Upper lobe of left lung (tissue), 6 donors: ENCODE measurements at places on chromosomes 11 and 22. TPM values are rescaled to one million over a fixed set of nuclear protein-coding genes. Genes with fewer than 3 reads are reported as not detected.

DNA sequence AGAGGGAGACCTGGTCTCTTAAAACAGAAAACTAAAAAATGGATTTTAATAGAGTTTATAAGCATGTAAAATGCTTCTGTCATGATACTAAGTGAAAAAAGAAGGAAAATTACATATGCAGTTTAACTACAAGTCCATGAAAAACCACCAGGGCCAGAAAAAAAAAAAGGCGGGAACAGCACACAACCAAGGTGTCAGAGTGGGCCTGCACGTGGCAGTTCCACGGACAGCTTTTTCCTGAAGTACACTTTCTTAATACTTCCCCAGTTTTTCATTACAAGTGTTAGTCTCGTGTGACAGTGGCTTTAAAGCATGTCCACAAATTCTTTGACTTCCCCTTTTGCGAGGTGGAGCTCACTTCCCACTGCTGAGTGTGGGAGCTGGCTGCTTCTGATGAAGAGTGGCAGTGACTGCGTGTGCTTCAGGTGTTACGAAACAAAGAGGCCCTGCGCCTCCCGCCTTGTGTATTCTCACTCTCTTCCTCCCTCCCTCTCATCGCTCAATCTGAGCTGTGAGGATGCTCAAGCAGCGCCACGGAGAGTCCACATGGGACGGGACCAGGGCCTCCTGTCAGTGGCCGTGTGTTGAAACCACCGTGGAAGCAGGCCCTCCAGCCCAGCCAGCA is 16.4 kb downstream of the PPM1F start:
- DNase-seq = peak; percentile 85

DNA sequence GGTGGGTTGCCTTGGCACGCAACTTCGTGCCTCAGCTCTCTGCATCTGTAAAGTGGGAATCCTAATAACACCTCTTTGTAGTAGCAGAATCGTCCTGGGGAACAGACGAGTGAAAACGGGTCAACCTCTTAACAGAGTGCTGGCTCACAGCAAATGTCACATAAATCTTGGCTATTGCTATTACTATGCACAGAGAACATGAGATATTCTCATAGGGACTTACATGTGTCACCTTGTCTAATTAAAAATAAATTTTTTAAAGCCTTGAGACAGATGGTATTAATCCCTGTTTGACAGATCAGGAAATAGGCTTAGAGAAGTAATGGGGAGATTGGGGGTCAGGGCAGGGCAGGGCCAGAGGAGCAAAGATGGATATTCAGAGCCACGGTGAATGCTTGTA is 44.3 kb upstream of the IGSF9B start:
- DNase-seq = no peak

- no peak for DNase-seq
Measured at GRCh38 chr11:56750190-56750589, 1.7 kb upstream of the OR9G4 start.

Gene CELF1
- 99.6 TPM for total RNA-seq

Gene PKP3
- total RNA-seq = 66.3 TPM

DNA sequence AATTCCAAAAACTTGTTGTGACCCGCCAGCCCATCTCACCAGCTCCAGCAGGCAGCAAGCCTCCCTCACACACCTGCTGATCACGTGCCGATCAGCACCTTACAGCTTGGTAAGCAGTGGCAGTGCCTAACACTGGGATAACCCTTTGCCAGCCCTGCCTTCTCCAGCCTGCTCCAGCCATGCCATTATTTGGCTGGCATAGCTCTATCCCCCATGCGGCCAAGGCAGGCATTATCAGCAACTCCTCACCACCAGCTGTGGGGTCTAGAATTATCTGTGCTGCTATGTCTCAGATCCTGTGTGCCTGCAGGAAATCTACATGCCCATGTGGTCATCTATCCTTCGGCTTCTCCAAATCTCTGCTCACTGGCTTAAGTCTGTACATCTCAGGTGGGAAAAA is 215.0 kb downstream of the ST3GAL4 start:
- DNase-seq = no peak

DNA sequence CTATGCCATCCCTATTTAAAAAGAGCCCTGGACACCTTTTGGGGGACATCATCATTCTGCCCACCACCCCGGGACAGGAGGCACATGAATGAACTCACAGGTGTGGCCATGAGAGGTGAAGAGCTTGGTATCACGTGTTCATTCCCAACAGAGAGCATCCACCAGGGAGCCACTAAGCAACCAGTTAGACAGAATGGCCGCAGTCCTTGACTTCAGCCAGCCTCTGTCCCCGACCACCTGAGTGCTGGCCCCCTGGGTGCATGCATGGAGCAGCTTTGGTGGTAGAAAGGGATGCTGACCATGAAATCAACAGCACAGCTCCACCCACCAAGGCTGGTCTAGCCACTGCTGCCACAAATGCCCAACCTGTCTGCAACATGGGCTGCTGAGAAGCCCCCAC is 31.1 kb upstream of the CD81 start:
- no peak for DNase-seq

GRCh38 chr11:13012056-13012661 is 3.0 kb downstream of the RASSF10 start:
- DNase-seq = no peak

DNA sequence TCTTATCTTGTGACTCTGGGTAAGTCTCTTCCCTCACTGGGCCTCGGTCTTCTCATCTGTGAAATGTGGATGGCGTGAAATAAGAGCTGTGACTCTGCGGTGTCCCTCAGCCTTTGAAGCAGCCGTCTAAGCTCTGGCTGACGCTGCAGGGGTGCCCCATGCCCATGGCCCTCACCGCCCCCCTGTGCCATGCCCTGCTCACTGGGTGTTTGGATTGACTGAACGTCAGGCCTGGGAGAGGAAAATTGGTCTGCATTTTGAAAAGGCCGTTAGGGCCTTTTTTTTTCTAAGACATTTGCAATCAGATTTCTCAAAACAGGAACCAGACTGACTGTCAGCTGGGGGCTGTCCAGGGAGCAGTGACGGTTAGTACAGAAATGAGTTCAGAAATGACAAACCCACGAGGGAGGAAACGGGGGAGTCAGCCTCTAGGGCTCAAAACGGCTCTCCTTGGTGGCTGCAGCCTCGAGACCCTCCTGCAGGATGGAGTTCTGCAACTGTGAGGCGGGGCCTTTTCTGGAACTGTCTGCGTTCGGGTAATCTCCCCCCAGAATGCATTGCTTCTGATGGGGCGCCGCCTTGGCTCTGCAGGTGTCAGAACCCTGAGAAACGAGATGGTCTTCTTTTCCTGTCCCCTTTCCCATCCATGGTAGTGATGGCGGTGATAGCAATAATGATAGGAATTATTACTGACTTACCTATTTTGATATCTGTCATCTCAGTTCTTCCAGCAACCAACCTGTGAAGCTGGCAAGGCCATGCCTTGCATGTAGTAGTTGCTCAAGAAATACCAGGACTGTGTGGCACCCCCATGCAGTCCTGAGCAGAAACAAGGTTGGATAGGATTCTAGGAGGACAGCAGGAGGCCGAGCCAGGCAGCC is 2.0 kb downstream of the GRK2 start:
- DNase-seq = no peak

GRCh38 chr11:103699216-103699615 is 337.2 kb upstream of the DDI1 start:
- no peak for DNase-seq

Gene MS4A4A
- total RNA-seq = 26.2 TPM

Gene GNAZ
- 0.80 TPM for total RNA-seq

DNA sequence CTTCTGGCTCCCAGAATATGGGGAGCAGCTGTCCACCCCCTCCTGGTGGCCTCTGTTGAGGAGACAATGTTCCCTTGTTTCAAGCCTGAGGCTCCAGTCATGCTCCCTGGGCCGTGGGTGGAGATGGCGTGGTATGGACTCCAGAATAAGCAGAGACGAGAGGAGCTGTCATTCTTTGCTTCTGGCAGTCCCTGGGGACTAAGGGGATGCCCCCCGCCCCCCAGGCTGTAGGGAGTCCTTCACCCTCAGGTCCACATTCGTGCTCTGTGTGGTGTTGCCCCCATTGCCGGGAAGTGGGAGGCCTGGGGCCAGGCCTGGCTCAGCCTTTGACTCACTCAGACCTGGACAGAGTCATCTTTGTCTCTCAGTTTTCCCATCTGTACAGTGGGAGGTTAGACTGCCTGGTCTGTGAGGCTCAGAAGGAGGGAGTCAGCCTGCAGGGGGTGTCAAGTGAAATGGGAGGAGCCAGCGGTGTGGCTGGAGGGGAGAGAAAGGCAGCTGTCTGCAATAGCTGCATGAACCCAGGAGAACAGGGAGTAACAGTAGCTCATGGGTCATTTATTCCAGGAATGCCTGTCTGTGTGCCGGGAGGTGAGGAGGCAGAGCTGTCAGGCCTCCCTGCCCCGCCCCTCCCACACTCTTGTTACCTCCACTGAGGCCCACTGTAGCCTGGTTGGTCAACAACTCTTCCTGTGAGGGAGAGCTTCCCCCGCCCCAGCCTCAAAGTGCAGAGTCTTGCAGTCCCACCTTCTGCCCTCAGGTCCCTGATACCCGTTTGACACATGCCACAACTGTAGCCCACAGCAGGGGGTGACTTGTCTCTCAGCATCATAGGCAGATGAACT is 6.3 kb downstream of the ARHGEF17 start:
- DNase-seq = no peak

GRCh38 chr11:14891143-14892035 is 642 bp downstream of the CYP2R1 start:
- DNase-seq = peak; percentile 96

- DNase-seq = peak; percentile 28
Measured at GRCh38 chr11:130403271-130403804, 25.1 kb downstream of the ADAMTS8 start.

DNA sequence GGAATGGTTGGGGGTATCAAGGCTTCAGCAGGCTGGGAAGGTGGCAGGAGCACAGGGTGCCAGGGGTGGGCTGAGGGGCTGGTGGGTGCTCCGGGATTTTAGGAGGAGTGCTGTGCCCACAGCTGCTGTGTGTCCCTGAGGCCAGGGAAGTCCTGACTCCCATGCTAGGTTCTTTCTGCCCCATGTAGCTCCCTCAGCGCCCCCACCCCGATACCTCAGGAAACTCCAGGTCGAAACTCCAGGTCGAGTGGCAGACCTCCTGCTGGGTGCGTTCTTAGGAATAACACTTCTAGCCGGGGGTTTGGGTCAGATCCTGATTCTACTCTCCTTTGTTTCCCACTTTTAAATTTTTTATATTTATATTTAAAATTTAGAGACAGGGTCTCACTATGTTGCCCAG is 8.3 kb downstream of the AP2A2 start:
- no peak for DNase-seq

- DNase-seq = no peak
Measured at GRCh38 chr11:129694538-129694937, 121.1 kb upstream of the TMEM45B start.

Gene DRD4
- total RNA-seq = 4.2 TPM
